ENCODE measurements at places on chromosomes 11 and 22. TPM values are rescaled to one million over a fixed set of nuclear protein-coding genes. Genes with fewer than 3 reads are reported as not detected.

DNA sequence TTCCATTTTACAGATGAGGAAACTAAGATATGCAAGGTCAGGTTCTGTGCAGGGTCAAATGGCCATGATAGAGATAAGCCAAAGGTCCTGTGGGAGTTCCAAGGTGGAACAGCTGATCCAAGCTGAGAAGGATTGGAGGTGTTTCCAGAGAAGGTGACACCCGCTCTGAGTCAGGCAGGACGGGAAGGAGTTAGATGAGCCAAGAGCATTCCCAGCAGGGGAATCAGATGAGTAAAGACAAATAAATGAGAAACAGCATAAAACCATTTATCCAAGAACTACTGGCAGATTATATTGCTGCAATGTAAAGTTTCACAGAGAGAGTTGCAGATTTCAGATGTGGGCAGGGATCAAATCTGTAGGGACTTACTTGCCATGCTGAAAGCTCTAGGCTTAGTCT, 18.9 kb upstream of the HEPHL1 start:
- H3K4me1 ChIP-seq: no peaks in the 10 kb centered on the region
- DNase-seq: no peak
- H3K27ac ChIP-seq: no peak overlapping the region
- no peaks in the 10 kb centered on the region for H3K27me3 ChIP-seq
- no peak overlapping the region for H3K4me3 ChIP-seq

DNA sequence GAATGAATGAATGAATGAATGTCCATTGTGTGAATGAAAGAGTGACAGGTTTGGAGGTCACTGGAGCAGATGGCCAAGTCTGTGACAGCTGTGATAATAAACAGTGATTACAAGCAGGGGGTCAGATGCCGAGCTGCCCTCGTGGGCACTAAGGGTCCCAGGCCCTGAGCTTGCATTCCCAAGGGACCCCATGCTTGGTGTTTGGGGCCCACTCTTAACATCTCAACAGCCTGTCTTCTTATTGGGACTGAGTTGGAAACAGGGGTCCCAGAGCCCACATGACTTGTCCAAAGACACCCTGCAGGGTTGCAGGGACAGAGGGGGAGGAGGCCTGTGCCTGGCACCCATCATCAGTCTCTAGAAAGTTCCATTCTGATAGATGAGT, 12.0 kb upstream of the ANO1 start:
- no peak for DNase-seq
- no peaks in the 10 kb centered on the region for H3K36me3 ChIP-seq
- H3K27me3 ChIP-seq: no peaks in the 10 kb centered on the region
- no peak overlapping the region for H3K4me3 ChIP-seq

DNA sequence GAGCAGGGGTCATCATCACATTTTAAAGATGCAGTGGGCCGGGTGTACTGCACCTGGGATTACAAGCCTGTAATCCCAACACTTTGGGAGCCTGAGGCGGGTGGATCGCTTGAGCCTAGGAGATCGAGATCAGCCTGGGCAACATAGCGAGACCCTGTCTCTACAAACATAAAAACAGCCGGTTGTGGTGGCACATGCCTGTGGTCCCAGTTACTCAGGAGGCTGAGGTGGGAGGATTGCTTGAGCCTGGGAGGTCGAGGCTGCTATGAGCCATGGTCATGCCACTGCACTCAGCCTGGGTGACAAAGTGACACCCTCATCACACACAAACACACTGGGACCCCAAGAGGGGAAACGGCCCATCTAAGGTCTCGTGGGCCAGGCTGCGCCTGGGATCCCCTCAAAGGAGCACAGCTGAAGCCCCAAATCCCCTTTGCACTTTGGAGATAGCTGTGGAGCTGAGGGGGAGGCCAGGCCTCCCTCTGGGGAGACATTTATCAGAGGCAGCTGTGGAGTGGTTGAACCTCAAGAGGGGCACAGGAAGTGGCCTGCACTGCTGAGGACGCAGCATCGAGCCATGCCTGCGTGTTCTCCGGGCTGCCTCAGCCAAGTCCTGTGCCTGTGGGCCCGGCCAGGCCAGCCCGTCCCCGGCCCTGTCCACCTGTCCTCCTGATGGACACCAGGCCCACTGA, 27.5 kb downstream of the OSBPL5 start:
- H3K4me3 ChIP-seq: no peak overlapping the region
- no peak for DNase-seq
- no peaks in the 10 kb centered on the region for H3K36me3 ChIP-seq
- H3K27ac ChIP-seq: no peak overlapping the region
- H3K4me1 ChIP-seq: no peaks in the 10 kb centered on the region
- H3K27me3 ChIP-seq: no peaks in the 10 kb centered on the region

DNA sequence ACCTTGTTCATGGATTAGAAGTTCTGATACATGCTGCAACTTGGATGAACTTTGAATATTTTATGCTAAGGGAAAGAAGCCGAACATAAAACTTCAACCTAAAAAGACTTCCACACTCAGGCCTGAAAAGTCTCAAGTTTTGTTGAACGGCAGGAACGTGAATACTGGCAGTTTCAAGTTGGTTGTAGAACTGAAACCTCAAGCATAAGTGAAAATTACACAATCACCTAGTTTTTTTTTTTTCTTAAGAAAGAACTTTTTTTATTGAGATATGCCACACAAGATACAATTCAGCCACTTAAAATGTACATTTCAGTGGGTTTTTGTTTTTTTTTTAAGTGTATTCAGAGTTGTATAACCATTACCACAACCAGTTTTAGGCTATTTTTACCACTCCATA, 50.8 kb upstream of the ADORA2A start:
- no peaks in the 10 kb centered on the region for H3K4me1 ChIP-seq
- no peaks in the 10 kb centered on the region for H3K36me3 ChIP-seq
- no peaks in the 10 kb centered on the region for H3K27me3 ChIP-seq
- no peak overlapping the region for H3K27ac ChIP-seq
- no peak overlapping the region for H3K4me3 ChIP-seq

DNA sequence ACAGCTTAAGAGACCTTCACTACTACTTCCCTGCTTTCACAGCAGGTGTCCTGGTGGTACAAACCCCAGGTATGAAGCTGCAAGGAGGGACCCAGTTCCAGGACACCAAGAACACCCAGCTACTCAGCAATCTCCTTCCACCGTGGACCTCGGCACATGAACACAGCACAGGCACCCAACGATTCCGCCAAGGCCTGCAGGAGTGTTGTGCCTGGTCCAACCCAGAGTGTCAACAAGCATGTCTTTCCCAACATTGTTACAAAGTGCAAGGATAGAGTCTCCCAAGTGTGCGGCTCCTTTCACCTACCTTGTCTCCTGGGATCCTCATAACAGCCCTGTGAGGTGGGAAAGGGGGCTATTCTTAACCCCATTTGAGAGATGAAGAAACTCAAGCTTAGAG, 11.8 kb downstream of the PATZ1 start:
- no peak for DNase-seq
- peaks cover 8% of the 10 kb centered on the region for H3K4me1 ChIP-seq
- H3K4me3 ChIP-seq: no peak overlapping the region
- no peaks in the 10 kb centered on the region for H3K27me3 ChIP-seq
- H3K27ac ChIP-seq: no peak overlapping the region

- H3K36me3 ChIP-seq: no peaks in the 10 kb centered on the region
- H3K4me3 ChIP-seq: no peak overlapping the region
- no peak for DNase-seq
- no peak overlapping the region for H3K27ac ChIP-seq
- H3K4me1 ChIP-seq: no peaks in the 10 kb centered on the region
Observed at GRCh38 chr11:115939104-115939730, 435.0 kb upstream of the CADM1 start.

DNA sequence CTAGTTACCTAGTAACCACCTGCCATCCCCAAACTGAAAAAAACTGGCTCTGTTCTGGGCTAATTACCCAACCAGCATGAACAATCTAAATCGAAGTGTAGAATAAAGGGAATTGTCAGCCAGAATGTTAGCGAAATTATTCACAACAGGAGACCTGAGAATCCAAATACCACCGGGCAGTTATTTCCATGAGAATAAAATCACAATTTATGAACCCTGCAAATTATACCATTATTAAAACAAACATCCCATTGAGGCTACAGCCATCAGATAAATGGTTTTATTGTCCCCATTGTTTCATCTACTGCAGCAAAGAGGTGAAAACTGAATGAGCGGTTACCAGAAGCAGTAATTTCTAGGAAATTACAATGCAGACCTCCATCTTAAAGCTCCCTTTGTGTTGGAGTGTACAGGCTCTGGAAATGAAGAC, 21.7 kb downstream of the FAM168A start:
- H3K36me3 ChIP-seq: no peaks in the 10 kb centered on the region
- no peak overlapping the region for H3K27ac ChIP-seq
- no peaks in the 10 kb centered on the region for H3K4me1 ChIP-seq
- H3K27me3 ChIP-seq: no peaks in the 10 kb centered on the region
- DNase-seq: no peak
- no peak overlapping the region for H3K4me3 ChIP-seq

DNA sequence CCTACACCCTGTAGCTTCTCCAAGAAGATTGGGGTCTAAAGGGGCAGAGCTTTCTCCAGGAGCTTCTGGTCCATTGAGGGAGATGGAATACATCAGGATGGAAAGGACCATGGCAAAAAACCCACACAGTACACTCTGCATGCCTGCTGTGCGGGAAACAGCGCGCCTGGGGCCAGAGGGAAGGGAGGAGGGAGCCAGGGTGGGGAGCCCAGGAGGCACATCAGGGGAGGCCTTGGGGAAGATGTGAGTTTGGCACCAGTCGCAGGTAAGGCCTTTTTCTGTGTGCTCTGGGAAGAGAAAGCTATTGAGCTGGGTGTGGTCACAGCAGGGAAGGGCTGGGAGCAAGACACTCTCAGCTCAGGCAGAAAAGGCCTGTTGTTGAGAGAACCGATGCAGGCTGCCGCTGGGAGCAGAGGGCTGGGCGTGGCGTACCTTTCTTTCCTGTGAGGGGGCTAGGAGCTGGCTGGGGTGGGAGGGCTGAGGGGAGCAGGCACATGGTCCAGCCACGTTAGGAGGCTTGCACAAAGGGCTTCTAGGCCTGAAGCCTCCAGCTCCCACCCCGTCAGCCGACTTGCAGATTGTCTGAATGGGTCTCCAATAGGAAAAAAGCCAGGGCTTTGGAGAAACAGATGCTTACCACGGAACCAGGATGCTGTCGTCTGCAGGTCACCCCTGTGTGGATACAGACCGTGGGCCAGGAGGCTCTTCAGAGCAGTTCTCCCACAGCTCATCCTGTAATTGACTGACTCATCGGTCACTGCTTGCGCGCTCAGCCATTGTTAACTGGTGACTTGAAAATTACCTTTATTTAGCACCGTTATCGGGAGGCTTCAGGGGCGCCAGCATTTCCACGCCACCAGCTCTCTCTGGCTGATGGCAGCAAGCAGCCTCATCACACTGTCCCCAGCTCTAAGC, 237.3 kb downstream of the ST3GAL4 start:
- H3K36me3 ChIP-seq: no peaks in the 10 kb centered on the region
- DNase-seq: no peak
- no peaks in the 10 kb centered on the region for H3K4me1 ChIP-seq
- no peaks in the 10 kb centered on the region for H3K27me3 ChIP-seq
- no peak overlapping the region for H3K4me3 ChIP-seq
- H3K27ac ChIP-seq: no peak overlapping the region

- DNase-seq: peak; percentile 30
- H3K27ac ChIP-seq: no peak overlapping the region
- no peak overlapping the region for H3K4me3 ChIP-seq
- no peaks in the 10 kb centered on the region for H3K36me3 ChIP-seq
Observed at GRCh38 chr22:50339945-50340879, 2.9 kb upstream of the PPP6R2 start.

DNA sequence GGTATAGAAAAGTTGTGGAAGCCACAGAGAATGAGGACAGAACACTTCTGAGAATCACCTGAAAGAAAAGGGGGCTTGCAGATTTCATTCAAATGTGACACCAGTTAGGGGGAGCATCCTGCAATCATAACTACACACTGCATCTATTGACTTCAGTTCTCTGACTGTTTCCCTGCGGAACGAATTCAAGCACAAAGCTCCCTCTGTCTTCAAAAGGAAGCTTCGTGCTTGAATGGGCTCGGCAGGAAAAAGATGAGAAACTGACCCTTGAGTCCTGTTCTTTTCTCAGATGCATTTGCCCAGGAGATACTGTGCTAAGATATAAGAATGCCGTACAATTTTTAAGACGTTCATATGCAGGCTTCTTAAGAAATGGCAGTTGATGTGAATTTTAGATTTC, 2000.4 kb upstream of the RAG2 start:
- no peaks in the 10 kb centered on the region for H3K36me3 ChIP-seq
- no peak overlapping the region for H3K27ac ChIP-seq
- no peaks in the 10 kb centered on the region for H3K4me1 ChIP-seq
- H3K4me3 ChIP-seq: no peak overlapping the region

- H3K27me3 ChIP-seq: no peaks in the 10 kb centered on the region
- peaks cover 11% of the 10 kb centered on the region for H3K4me1 ChIP-seq
- H3K36me3 ChIP-seq: no peaks in the 10 kb centered on the region
- H3K27ac ChIP-seq: peak overlapping the region; percentile 92
- DNase-seq: peak; percentile 59
Observed at GRCh38 chr22:42269432-42270175, 849 bp downstream of the TCF20 start.

DNA sequence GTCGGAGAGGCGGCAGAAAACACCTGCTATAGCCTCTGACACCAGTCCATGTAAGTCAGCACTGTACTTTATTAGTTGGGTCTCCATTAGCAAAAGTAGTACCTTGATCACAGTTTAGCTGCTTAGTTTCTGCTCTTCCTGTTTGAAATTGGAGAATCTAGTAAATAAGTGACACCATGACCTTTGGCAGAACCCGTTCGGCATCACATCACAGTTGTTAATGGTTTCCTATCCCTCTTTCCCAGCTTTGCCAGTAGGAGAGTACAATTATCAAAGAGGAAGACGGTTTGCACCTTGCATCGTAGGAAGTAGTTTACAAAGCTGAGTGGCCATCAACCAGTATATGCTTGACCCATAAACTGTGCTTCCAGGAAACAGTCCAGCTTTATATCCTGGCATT, 101.8 kb downstream of the TRIM44 start:
- no peak overlapping the region for H3K27ac ChIP-seq
- no peak for DNase-seq
- no peaks in the 10 kb centered on the region for H3K27me3 ChIP-seq
- peaks cover 15% of the 10 kb centered on the region for H3K4me1 ChIP-seq
- no peaks in the 10 kb centered on the region for H3K36me3 ChIP-seq

- H3K27ac ChIP-seq: no peak overlapping the region
- H3K27me3 ChIP-seq: no peaks in the 10 kb centered on the region
- no peaks in the 10 kb centered on the region for H3K4me1 ChIP-seq
- no peaks in the 10 kb centered on the region for H3K36me3 ChIP-seq
Observed at GRCh38 chr22:47318041-47318737, 555.7 kb downstream of the TBC1D22A start.

GRCh38 chr11:115580927-115581680, 76.9 kb upstream of the CADM1 start:
- DNase-seq: no peak
- H3K36me3 ChIP-seq: no peaks in the 10 kb centered on the region
- H3K27ac ChIP-seq: no peak overlapping the region
- H3K4me1 ChIP-seq: peaks cover 12% of the 10 kb centered on the region
- no peak overlapping the region for H3K4me3 ChIP-seq
- H3K27me3 ChIP-seq: no peaks in the 10 kb centered on the region

GRCh38 chr11:63274776-63275175, 31.4 kb upstream of the SLC22A25 start:
- H3K4me1 ChIP-seq: no peaks in the 10 kb centered on the region
- H3K4me3 ChIP-seq: no peak overlapping the region
- DNase-seq: no peak
- no peaks in the 10 kb centered on the region for H3K36me3 ChIP-seq
- no peaks in the 10 kb centered on the region for H3K27me3 ChIP-seq

The FAM181B gene
- total RNA-seq: 1.2 TPM

The ANO5 gene
- 4.8 TPM for total RNA-seq

The MUC6 gene
- 0.16 TPM for total RNA-seq

The C11orf21 gene
- total RNA-seq: 0.12 TPM

The EMID1 gene
- total RNA-seq: 7.0 TPM

The MMP1 gene
- total RNA-seq: 0.31 TPM

The PYGM gene
- total RNA-seq: 14.4 TPM

The SYVN1 gene
- total RNA-seq: 87.2 TPM

The XNDC1N gene
- 14.5 TPM for total RNA-seq

The GGTLC2 gene
- total RNA-seq: 2.8 TPM

The PGR gene
- 3.3 TPM for total RNA-seq

Measured in testis (tissue), 5 donors.